ENCODE measurements at places on chromosomes 7 and 10.

- no peak for DNase-seq
These were observed 35.0 kb downstream of the ELFN1 start for GRCh38 chr7:1704811-1705738.

DNA sequence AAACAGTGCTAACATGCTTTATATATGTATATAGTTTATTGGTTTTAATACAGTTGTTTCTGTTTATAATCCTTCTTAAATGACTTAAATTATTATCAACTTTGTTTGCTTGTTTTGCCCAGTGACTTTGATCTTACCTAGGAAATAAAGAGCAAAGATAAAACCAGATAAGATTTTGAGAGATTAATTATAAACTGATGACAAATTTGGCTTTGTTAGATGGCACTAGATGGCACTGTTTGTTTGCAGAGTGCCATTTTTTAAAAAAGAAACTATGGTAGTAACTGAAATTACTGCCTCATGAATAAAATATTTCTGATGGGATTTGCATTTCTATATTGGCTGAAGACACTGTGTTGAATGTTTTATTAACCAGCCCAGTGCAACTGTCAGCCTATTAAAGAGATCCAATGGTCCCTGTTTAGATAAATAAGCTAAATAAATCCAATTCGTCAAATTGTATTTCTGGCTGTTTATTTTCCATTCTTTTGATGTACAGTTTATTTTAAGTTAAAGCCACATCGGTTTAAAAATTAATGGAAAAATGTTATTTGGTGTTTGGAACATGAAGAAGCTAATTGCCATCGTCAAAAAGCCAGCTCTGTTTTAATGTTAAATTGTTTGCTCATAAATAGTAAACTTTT is 28.7 kb downstream of the VTI1A start:
- peak; percentile 29 for DNase-seq

DNA sequence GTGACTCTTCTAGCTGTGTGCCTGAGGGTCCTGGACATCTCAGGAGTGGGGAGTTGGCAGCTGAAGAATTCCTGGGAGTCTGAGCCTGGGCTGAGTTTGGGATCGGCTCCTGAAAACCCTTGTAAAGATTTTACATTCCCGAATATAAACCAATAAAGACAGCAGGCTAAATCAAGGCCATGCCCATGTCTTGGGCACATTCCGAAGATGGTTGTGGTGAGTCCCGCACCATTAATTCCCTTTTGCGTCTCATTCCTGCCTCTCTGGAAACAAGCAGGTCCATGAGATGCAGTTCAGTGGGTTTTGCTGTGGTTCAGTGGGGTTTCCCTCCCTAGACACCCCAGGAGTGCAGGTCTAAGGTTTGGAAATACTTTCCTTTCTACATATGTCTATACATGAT is 90.9 kb downstream of the COL26A1 start:
- DNase-seq, result no peak

GRCh38 chr10:112842832-112843360 is 107.2 kb upstream of the TCF7L2 start:
- DNase-seq, result peak; percentile 25

- DNase-seq, result peak; percentile 1
These were observed 91.7 kb upstream of the ADCY1 start for GRCh38 chr7:45482451-45482850.

- DNase-seq, result peak; percentile 79
These were observed 55.0 kb downstream of the WAC start for GRCh38 chr10:28587970-28588290.

- DNase-seq, result no peak
These were observed 320.8 kb upstream of the NFE2L3 start for GRCh38 chr7:25831062-25831691.

DNA sequence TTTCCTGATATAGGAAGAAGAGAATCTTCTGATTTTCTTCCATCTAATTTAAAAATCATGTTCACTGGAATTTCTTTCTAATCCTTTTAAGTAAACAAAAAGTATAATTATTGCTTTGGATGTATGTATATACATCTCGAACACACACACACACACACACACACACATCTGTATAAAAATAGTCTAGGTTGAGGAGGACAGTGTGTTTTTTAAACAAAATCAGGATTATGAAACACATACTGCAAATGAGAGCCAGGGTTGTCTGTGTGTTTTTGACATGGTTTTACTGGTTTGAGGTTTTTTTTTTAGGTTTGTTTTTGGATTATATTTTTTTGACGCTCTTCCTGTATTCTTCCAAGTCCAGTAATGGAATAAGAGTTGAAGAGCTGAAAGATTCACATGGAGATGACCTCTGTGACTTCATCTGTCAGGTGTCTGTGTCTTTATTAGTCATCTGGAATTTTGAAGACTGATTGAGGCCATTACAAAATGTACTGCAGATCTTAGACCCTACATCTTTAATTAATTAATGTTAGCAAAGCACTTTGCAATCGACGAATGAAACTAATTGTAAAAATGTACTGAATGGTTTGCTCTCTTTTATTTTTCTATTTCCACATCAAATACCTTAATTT is 237.1 kb downstream of the SUGCT start:
- no peak for DNase-seq

- DNase-seq, result no peak
These were observed 298.7 kb downstream of the LRRTM3 start for GRCh38 chr10:67224553-67224952.

- no peak for DNase-seq
These were observed 79.2 kb downstream of the SRPK2 start for GRCh38 chr7:105309235-105310169.

- no peak for DNase-seq
These were observed 1.3 kb downstream of the MBLAC1 start for GRCh38 chr7:100127866-100128636.

GRCh38 chr7:146787266-146787665 is 670.7 kb downstream of the CNTNAP2 start:
- DNase-seq, result no peak

DNA sequence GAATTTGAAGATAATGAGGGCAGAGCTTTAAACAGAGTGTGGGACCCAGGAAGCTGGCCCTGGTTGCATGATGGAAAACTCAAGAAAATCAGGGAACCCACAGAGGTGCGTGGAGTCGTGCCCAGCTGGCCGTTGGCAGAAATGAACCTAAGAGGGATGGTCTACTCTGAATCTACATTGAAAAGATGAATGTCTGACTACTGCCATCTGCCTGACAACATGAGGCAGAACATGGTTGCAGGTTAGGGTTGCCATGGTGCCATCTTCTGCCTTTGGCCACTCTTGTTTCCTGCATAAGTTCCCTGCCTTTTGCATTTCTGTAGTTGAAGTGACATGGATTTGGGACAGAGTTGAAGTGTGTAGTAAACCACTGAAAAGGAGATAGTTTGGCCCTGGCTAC is 138.5 kb upstream of the COBL start:
- no peak for DNase-seq

DNA sequence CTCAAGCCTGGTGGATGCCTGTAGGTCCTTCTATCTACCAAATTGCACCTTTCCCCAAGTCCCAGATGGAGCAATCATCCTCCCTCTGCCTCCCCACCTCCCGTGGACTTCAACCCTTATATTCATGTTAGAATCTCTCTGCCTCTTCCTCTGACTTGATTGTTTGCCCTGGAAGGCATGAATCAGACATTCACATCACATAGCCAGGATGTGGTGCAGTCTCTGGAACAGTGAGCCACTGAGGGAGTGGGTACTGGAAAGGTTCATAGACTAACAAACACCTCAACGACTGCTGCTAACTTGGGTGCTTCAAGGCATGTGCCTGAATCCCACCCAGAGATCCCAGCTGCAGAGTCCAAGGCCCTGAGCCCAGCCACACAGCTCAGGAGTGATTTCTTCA is 494.0 kb downstream of the TNS3 start:
- no peak for DNase-seq

DNA sequence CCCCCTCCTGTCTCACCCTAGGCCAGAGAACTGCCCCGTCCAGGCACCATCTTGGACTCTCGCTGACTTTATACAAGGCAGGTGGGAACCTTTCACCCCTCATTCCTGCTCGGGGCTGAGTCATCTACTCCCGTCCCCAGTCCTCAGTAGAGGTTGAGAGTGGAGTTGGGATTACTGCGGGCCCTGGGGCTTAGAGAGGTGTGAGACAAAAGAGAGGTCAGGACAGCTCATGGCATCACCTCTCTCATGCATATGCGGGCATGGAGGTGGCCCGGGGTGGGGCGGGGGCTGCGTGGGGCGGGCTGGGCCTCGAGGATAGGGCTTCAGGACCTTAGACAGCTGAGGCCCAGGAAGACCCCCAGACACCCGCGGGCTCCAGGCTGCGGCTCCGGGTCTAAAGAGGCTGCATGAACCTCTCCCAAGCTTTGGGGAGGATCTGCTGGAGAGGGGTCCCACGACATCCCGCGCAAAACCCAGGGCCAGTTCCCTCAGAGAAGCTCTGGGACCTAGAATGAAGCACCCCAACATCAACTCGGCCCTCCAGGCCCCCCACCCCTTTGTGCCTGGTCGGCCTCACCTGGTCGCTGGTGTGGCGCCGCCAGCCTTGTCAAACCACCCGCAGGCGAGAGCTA is 317 bp downstream of the PDZD7 start:
- DNase-seq, result no peak

GRCh38 chr7:51778121-51778520 is 461.5 kb upstream of the COBL start:
- no peak for DNase-seq

- no peak for DNase-seq
These were observed 55.9 kb upstream of the MXI1 start for GRCh38 chr10:110151467-110151866.

DNA sequence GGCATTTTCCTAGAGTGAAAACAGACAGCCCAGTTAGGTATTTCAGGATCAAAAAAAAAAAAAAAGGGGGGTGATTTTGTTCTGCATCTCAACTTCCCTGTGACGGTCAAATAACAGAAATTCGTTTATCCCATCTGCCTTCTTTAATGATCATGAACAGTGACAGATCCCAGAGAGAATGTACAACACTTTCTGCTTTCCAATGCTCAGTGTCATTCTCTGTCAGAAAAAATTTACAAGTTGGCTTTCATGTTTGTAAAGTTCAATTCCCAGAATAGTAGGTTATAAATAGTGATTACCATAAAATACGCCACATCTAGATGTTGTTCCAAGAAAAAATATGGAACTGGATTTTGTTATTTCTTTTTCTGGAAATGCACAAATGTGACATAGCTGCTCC is 1013.2 kb upstream of the PHF14 start:
- no peak for DNase-seq

DNA sequence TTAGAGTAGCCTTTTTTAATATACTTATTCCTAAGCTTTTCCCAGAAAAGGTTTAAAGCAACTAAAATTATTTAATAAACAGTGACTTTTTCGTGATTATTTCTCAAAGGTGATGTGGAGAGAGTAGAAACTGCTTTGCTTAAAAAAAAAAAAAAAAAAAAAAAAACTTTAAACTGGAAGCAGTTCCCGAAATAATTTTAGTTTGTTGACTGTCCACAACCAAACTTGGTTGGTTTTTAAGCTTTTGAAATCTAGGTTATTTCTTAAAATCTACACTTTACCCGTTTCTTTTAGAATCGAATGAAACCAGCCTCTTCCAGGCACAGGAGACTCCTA is 7.3 kb downstream of the SKAP2 start:
- DNase-seq, result no peak

- peak; percentile 17 for DNase-seq
These were observed 286.0 kb downstream of the RNLS start for GRCh38 chr10:88297103-88297502.

- no peak for DNase-seq
These were observed 76.9 kb upstream of the EGR2 start for GRCh38 chr10:62893036-62893435.

GRCh38 chr10:73218431-73219191 is 28.4 kb downstream of the DNAJC9 start:
- peak; percentile 53 for DNase-seq

DNA sequence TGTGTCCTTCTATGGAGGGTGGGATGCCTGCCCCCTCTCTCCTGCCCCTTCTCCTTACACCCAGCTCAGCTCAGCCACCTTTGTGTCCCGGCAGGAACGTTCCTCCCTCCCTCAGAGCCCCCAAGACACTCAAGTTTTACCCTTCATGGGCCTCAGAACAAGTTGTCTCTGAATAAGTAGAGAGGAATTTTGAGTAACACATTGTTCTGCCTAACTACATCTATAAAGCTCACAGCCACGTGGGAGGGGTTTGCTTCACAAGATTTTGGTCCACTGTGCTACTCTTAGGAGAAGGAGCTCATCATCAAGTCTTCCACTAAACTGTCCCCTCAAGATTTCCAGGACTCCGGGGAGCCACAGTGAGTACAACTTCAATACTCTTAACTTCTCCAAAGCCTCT is 51.6 kb upstream of the ZNF32 start:
- peak; percentile 50 for DNase-seq

GRCh38 chr7:102393467-102393866 is 2.7 kb upstream of the PRKRIP1 start:
- no peak for DNase-seq

DNA sequence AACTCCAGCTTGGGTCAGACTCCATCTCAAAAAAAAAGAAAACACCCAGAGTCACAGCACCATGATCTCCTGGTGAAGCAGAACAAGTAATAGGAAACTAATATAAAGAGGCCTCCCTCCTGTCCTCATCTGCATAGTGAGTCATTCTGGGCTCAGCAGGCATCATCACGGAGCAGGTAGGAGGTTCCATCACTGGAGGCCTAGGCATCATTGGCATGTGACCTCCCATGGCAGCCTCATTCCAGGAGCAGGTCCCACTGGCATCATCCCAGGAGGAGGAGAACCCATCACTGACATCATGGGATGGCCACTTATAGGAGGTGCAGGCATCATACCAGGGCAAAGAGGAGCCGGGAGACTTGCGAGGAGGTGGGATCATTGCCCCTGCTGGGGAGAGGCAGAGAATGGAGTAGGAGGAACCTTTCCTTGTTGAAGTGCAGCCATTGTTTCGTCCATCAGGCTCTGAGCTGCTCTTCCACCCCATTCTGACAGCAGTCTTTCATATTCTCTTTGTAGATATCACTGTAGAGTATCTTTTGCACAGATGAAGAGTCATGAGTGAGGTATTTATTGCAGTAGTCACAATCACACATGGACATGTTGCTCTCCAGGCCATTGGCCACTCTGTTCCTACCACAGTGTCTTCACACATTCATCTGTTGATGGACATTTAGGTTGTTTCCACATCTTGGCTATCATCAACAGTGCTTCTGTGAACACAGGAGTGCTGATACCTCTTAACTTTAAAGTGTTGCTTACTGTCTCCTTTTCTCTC is 73.8 kb downstream of the OSBPL3 start:
- DNase-seq, result no peak

DNA sequence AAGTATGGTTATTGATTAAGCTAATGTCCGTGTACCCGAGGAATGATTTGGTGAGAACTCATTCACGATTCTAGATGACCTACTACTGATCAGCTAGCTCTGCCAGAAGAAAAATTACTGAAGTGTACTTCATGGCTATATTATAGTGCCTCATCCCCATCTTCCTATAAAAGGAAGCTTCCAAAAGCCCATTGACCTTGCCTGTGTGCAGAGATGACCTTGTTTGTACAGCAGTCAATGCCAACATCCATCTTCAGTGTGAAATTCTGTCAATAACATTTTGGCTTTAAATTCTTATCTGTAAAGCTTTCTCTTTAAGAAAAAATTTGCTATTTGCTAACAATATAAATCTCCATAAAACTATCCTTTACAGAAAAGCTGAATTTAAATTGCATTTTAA is 315.7 kb downstream of the THSD7A start:
- no peak for DNase-seq

- no peak for DNase-seq
These were observed 239.3 kb downstream of the THSD7A start for GRCh38 chr7:11592699-11593098.

GRCh38 chr10:89646889-89647657 is 2.0 kb upstream of the PANK1 start:
- DNase-seq, result no peak

- DNase-seq, result no peak
These were observed 69.7 kb downstream of the CYP51A1 start for GRCh38 chr7:92064438-92065029.

- peak; percentile 36 for DNase-seq
These were observed 48.7 kb downstream of the PDK4 start for GRCh38 chr7:95547361-95548348.

Data from cardiac fibroblast (primary cell).